Stimulated activated CD4-positive, alpha-beta T cell treated with anti-CD3 and anti-CD28 coated beads, Interleukin-1b, Interleukin-23, amount 100 ng/mL, for 1 hour (primary cell): ENCODE measurements at places on chromosomes 2 and 18.

DNA sequence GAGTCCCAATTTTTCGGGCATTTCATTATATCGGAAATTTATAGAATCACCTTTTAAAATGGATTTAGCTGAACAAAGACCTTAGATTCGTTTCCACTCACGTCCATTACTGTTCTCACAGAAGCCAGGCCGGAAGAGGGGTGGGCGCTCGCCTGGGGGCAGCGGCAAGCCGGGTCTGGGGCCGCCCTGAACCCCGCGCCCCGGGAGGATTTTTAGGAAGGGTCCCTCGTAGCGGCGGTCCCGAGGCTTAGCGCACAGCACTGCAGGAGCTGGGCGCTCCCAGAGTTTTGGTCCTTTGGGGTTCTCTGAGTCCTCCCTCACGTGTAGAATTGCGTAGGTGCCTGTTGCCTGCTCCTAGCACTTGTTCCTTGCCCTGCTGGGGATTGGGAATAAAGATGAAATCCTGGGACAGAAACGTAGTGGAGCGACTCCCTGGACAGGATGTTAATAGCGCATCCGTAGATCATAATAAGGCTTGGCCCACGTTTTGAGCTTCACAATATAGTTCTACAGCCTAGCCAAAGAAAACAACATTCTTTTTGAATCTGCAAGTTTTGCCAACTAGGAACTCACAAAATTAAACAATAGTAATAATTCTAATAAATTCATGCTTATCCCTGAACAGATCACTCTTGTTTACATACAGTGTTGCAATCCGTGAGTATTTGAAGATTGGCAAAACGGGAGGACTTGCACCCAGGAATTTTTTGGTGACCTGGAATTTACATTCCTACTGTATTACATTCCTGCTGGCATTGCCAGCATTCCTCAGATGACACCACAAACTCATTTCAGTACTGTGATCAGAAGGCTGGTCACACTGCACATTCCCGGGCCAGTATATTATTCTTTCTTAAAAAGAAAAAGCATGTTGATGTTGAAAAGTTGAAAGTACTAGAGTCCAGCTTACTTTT lies 875 bp downstream of the C18orf63 start:
- DNase-seq: no peak

DNA sequence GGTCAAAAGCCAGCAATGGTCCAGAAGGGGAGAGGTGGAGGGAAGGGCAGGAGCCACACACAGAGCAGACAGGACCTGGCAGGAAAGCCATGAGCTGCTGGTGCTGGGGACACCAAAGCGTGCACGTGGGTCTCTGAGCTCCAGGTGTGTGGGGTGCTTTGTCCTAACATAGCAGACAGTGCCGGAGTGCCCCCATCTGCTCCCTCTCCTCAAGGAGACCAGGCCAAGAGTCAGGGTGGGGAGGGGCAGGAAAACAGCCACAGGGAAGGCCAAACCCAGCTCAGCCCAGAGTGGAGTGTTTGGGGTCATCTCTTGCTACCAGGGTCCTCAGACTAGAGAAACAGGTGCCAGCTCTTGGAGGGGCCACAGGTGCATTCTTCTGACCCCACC lies 4.2 kb upstream of the GPC1 start:
- no peak for DNase-seq

DNA sequence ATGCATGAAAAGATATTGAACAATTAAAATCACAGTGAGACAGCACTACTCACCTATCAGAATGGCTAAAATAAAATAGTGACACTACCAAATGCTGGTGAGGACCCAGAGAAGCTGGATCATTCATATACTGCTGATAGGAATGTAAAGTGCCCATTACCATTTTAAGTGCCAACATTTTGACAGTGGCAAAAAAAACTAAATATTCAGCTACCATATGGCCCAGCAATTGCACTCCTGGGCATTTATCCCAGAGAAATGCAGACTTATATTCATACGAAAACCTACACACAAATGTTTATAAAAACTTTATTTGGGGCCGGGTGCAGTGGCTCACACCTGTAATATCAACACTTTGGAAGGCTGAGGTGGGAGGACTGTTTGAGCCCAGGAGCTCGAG lies 47.6 kb downstream of the FBXO36 start:
- DNase-seq: no peak

GRCh38 chr2:65576861-65577601 lies 144.6 kb upstream of the SPRED2 start:
- DNase-seq: no peak

DNA sequence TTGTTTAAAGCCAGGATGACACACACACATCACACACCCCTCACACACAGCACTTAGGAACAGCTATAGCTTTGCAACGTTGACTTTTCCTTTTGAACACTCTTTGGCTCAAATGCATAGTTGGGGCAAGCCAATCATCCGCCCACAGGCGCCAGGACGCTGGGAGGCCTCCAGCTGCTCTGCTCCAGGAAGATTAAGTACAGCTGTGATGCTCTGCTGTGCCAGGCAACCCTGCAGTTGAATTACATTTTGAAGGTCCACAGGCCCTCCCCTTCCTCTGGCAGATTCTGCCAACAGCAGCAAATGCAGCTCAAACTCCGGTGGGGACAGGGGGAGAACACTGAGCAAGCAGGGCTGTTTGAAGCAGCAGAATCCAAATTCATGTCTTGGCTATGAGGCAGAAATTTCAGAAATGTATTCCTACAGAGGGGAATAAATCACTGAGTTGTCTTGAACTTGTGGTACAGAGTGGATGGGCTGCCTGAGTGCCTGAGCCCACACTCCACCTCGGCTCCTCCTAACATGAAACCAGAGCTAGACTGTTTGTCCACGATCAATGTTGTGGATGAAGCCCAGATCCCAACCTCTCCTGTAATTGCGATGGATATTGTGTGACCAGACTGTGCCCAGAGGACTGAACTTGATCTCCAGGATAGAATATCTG lies 86.5 kb upstream of the PPP1CB start:
- DNase-seq: no peak

DNA sequence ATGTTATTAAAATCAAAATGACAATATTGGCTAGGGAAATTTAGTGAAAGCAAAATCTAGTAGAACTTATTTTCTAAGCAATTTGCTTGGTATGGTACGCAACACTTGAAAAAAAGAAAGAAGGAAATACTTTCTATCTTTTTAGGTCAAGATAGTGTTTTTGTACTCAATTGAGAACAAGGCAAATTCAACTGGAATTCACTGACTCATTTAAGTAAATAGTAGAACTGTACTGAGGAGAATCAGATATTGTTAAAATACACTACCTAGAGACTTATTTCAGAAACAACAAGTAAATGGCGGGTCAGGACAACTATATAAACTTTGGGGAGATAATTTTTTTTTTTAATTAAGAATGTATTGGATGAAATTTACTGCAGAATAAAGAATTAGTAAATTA lies 18.9 kb downstream of the ZRANB3 start:
- DNase-seq: no peak
